D721Med (cell line): ENCODE measurements at places on chromosomes 7 and 10.

- no peak for DNase-seq
Measured at GRCh38 chr10:80468002-80468401, 13.9 kb downstream of the TSPAN14 start.

GRCh38 chr10:5555021-5555510, 30.3 kb downstream of the CALML3 start:
- DNase-seq, result no peak

- no peak for DNase-seq
Measured at GRCh38 chr10:119342335-119342734, 135.0 kb downstream of the GRK5 start.

- DNase-seq, result no peak
Measured at GRCh38 chr10:47396311-47396717, 12.2 kb upstream of the ZNF488 start.

DNA sequence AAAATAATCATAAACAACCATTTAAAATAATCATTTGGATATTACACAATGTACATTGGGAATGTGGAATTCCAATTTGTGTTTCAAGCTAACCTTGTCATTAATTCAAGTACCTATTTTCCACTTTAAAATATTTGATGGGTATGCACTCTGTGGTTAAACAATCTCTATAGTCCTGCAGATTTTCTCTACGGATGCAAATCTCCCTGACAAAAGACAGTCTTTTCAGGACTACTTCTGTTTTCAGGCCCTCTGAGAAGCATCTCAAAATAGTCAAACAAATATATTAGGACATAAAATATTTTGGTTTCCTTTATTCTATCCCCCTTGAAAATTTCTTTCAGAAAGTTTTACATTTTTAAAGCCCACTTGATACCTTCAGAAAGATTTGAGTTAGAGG, 735.6 kb upstream of the MBL2 start:
- no peak for DNase-seq

GRCh38 chr7:29196191-29196590, 1.6 kb downstream of the CHN2 start:
- DNase-seq, result no peak

DNA sequence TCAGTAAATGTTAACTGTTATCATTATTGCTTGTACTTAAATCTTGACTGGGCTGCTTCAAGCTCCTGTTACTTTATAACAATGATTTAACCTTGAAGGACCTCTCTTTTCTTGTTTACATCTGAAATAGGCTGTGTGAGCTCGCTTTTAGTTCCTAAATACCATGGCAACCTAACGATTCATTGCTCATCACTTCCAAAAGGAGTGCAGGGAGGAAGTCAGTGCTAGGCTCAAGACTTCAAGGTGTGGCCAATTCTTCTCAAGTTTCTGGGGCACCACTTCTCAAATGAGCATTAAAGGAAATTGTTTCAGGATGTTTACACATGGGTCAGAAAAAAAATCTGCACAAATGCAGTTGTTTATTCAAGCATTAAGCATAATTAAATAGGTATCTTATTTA, 284.2 kb downstream of the MTERF1 start:
- no peak for DNase-seq

DNA sequence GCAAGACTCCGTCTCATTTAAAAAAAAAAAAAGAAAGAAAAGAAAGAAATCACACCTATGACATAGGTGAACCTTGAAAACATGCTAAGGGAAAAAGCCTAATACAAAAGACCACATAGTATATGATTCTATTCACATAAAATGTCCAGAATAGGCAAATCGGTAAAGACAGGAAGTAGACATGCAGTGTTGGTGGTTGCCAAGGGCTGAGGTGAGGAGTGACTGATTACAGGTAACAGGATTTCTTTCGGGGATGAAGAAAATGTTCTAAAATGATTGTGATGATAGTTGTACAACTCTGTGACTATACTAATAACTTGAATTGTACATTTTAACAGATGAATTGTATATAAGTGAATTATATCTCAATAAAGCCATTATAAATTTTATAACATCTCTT, 3.3 kb downstream of the XPNPEP1 start:
- DNase-seq, result no peak

- DNase-seq, result no peak
Measured at GRCh38 chr10:8095959-8096358, 41.5 kb downstream of the GATA3 start.

DNA sequence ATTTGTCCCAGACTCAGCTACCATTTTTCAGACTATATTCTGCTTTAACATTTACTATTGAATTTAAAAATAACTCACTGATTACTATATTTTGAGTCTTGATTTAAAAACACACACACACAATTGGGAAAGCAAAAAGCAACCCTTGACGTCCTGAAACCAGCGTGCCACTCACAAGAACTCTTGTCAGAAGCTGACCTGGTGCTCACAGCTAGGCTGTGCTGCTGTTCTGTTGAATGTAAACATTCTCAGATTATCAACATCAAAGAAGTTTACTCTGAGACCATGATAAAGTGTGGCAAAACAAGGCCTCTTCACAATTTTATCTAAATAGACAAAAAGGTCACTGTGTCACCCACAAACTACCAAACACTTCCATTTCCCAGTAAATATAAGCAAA, 62.6 kb upstream of the CACNA2D1 start:
- no peak for DNase-seq

DNA sequence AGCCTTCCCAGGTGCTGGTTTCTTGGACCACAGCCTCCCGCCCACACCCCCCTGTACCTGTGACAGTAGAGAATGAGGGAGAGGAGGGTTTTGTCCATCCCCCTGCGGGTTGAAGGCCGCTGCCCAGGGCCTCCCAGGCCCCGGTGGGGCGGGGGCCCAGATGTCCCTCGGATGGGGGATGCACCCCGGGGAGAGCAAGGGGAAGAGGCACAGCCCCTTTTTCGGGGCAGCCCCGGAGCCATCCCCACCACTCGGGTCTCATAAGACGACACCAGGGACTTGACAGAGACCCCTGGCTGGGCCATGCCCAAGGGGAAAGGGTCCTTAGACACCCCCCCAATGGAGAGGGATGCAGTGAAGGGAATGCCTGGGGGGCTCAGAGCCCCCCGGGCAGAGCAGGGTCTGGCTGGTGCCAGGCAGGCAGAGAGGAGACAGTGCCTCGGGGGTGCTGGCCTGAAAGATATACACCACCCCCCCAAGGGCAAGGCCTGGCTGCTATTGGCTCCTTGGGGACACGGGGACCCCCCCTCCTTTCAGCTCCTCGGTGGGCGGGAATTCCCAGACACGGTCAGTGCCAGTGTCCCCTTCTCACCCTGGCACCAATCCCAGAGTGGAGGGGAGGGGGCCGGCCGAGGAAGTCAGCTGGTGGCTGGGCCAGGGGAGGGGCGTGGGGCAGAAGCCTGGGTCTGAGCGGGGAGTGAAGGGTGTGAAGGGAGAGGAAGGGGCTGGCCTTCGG, 3.7 kb upstream of the SPACDR start:
- DNase-seq, result no peak

GRCh38 chr10:25852364-25852941, 81.6 kb upstream of the MYO3A start:
- no peak for DNase-seq

- no peak for DNase-seq
Measured at GRCh38 chr10:78512205-78512550, 478.5 kb downstream of the RPS24 start.

- no peak for DNase-seq
Measured at GRCh38 chr7:122885583-122886356, 490 bp downstream of the CADPS2 start.

- DNase-seq, result no peak
Measured at GRCh38 chr10:66834802-66835201, 91.0 kb upstream of the LRRTM3 start.

DNA sequence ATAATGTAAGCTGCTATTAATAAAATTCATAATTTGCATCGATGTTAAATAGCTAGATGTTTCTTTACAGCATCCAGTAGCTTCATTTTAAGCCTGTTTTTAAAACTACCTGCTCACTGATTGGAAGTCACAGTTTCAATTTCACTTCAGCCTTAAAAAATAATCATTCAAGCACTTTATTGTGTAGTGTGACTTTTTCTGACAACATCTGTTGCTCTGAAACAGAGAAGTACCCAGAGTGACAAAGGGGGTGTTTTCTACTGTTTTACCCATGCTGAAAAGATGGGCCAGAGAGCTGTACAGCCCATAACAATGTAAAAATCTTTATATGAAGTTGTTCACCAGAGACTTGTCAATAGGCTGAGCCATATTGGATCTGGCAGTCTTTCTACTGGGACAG, 437.2 kb downstream of the MDFIC start:
- no peak for DNase-seq

GRCh38 chr7:36811807-36812206, 87.5 kb upstream of the AOAH start:
- no peak for DNase-seq

GRCh38 chr7:28608731-28609130, 196.4 kb downstream of the CREB5 start:
- no peak for DNase-seq

DNA sequence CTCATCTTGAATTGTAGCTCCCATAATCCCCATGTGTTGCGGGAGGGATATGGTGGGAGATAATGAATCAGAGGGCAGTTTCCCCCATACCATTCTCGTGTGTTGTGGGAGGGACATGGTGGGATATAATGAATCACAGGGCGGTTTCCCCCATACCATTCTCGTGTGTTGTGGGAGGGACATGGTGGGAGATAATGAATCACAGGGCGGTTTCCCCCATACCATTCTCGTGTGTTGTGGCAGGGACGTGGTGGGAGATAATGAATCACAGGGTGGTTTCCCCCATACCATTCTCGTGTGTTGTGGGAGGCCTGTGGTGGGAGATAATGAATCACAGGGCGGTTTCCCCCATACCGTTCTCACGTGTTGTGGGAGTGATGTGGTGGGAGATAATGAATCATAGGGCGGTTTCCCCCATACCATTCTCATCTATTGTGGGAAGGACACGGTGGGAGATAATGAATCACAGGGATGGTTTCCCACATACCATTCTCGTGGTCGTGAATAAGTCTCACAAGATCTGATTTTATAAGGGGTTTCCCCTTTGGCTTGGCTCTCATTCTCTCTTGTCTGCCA, 271.0 kb downstream of the MAD1L1 start:
- DNase-seq, result no peak
